Naive B cell (primary cell): ENCODE measurements at places on chromosomes 1 and 21.
A peak's percentile ranks its signal among the peaks of the same experiment; 100 is the strongest.

DNA sequence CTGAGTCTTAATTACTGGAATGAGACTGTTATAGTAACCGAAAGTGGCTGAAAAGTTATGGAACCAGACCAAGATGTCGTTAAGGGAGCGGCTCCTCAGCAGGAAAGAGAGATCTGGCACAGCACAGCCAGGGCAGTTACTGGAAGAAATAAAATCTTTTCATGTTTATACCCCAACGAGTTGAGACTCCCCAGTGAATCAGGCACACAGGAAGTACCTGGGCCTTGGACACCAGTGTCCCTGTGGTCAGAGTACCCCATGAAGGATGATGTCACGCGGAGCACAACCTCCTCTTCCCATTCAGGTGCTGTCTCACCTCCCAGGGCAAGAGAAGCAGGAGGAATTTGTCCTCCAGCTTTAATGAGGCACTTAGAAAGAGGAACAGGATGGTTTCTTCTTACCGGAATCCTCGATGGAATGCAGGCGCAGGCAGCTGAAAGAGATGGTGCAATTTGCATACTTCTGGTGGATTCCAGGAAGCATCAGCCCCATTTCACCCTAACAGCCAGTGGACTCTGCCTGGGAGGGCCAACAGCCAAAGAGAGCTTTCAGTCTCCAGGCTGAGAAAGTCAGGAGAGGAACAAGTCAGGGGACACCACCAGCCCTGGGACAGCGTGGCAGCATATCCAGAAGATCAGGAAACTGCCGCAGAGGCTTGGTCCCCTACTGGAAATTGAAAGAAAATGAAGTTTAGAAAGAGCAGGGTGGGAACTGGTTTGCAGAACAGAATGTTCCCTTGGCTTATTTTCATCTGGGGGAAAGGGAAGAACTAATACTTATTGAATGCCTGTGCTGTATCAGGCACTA, 35.9 kb upstream of the CTTNBP2NL start:
- H3K27me3 ChIP-seq = peaks cover 72% of the 10 kb centered on the region
- H3K27ac ChIP-seq = no peak overlapping the region
- H3K4me1 ChIP-seq = no peaks in the 10 kb centered on the region
- H3K4me3 ChIP-seq = no peak overlapping the region

- no peaks in the 10 kb centered on the region for H3K36me3 ChIP-seq
- H3K4me3 ChIP-seq = peak overlapping the region; percentile 37
- H3K4me1 ChIP-seq = peaks cover 15% of the 10 kb centered on the region
- peaks cover 21% of the 10 kb centered on the region for H3K27me3 ChIP-seq
- no peak overlapping the region for H3K27ac ChIP-seq
- DNase-seq = no peak
These were observed 27.2 kb upstream of the ITLN2 start for GRCh38 chr1:160981584-160982411.

- H3K4me1 ChIP-seq = no peaks in the 10 kb centered on the region
- H3K27me3 ChIP-seq = no peaks in the 10 kb centered on the region
- no peaks in the 10 kb centered on the region for H3K36me3 ChIP-seq
- no peak for DNase-seq
- H3K27ac ChIP-seq = no peak overlapping the region
- no peak overlapping the region for H3K4me3 ChIP-seq
These were observed 1823.9 kb downstream of the PLA2G4A start for GRCh38 chr1:188652678-188653077.

DNA sequence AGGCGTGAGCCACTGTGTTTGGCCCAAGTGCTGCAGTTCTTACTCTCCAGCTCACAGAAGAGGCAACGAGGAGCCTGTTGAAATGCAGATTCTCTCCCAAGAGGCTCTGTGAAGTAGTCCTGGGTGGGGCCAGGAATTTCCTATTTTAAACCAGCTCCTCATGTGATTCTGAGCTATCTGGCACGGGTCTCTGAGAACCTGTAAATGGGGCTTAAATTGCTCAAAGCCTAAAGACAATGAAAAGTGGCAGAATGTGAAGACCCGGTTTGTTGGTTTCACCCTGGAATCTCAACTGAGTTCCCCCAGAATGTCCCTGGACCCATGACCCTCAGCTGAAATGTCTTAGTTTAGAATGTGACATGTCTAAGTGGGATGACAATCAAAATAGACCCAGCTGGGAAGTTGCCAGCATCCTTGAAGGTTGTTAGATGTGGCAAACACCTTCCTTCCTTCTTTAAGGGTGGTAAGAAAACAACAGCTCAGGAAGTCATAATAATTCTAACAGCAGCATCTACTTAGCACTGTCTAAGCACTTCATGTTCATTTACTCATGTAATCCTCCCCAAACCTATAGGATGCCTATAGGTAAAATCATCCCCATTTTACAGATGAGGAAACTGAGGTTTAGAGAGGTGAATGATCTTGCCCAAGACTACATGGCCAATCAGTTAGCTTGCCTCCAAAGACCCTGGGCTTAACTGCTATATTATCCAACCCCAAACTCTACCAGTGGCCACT, 20.9 kb upstream of the ATP5PO start:
- H3K36me3 ChIP-seq = no peaks in the 10 kb centered on the region
- DNase-seq = no peak
- peaks cover 15% of the 10 kb centered on the region for H3K4me1 ChIP-seq

GRCh38 chr1:207876131-207876530, 34.8 kb downstream of the CD34 start:
- no peak for DNase-seq
- no peak overlapping the region for H3K27ac ChIP-seq
- H3K27me3 ChIP-seq = peaks cover 4% of the 10 kb centered on the region
- H3K4me1 ChIP-seq = peaks cover 31% of the 10 kb centered on the region

- H3K36me3 ChIP-seq = no peaks in the 10 kb centered on the region
- peaks cover 4% of the 10 kb centered on the region for H3K27me3 ChIP-seq
- no peak overlapping the region for H3K4me3 ChIP-seq
These were observed 28.7 kb upstream of the GNG12 start for GRCh38 chr1:67861856-67862516.
